ENCODE measurements at places on chromosomes 2 and 18.
A peak's percentile ranks its signal among the peaks of the same experiment; 100 is the strongest.

DNA sequence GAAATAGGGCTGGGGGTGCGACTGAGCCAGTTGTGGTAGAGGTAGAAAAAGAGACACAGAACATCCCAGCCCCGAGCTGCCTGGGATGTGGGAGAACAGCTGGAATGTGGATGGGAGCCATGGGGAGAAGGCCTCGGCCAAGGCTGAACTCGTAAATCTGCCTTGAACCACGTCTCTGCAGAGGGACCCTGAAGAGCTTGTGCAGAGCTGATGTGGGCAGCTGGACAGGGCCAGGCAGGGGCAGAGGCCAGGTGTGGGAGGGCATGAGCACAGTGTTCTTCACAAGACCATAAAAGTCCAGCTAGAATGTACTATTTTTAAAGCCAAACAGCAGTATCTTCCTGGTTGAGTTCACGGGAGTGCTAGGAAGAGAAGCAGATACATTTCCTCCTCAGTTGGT, 5.7 kb downstream of the TCF23 start:
- DNase-seq = peak; percentile 97

DNA sequence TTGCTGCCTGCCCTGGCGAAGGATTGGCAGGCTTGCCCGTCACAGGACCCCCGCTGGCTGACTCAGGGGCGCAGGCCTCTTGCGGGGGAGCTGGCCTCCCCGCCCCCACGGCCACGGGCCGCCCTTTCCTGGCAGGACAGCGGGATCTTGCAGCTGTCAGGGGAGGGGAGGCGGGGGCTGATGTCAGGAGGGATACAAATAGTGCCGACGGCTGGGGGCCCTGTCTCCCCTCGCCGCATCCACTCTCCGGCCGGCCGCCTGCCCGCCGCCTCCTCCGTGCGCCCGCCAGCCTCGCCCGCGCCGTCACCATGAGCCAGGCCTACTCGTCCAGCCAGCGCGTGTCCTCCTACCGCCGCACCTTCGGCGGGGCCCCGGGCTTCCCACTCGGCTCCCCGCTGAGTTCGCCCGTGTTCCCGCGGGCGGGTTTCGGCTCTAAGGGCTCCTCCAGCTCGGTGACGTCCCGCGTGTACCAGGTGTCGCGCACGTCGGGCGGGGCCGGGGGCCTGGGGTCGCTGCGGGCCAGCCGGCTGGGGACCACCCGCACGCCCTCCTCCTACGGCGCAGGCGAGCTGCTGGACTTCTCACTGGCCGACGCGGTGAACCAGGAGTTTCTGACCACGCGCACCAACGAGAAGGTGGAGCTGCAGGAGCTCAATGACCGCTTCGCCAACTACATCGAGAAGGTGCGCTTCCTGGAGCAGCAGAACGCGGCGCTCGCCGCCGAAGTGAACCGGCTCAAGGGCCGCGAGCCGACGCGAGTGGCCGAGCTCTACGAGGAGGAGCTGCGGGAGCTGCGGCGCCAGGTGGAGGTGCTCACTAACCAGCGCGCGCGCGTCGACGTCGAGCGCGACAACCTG, at the start of gene DES:
DES (plus strand) TSS at position 223 of the 857 bp plus-strand sequence; CDS start at position 309, 86 bp downstream.
- peak; percentile 68 for DNase-seq

- no peak for DNase-seq
Observed at GRCh38 chr2:75573145-75573878, 12.6 kb upstream of the EVA1A start.

DNA sequence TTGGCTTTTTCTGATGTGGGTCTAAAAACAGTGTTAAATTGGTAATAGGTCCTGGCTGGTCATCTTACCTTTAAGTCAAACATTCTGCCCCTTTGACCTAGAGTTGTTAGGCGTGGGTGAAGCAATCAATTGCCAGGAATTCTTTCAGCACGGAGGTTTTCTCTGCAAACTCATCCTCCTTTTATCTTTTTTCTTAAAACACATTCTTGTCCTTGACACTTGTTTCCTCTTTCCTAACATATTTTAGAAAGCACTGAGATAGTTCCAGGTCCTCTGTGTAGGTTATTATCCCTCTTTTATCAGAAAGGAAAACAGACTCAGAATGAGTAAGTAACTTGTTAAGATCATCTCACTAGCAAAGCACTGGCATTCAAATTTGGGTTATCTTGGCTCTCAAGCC, 18.6 kb upstream of the AP1S3 start:
- DNase-seq = no peak
